ENCODE measurements at places on chromosomes 5 and 9.

GRCh38 chr5:98111686-98112085 is 661.8 kb upstream of the RGMB start:
- DNase-seq: no peak

- no peak for DNase-seq
Measured at GRCh38 chr9:117887383-117887782, 183.2 kb downstream of the TLR4 start.

DNA sequence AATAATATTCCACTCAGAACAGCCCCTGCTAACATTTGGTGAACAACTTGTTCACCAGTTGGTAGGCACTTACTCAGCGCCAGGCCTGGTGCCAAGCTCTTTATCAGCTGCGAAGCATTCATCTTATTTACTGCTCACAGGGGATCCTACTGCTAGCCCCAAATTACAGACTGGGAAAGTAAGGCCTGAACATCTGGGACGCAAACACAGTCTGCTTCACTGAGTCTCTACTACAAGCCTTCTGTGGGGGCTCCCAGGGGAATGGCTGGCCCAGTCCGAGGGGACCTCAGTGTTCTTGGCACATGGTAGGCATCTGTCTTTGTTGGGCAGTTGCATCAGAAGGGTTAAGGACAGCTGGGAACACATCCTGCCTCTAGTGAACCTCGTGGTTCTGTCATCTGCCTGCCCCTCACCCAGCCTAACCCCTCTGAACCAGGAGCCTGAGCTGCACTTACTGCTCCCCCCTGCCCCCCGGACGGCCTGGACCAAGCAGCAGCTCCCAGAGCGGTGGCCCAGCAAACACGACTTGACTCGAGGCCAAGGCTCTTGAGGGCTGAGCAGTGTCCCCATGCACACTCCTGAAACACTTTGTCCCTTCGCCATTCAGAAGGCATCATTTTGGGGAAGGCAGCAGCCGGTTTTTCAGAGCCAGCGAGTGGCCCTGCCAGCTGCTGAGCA is at the start of gene PHYHD1:
TSS of gene PHYHD1 (plus strand) at position 602 of the 678 bp plus-strand sequence. CDS start 1,342 bp downstream, outside the sequence.
- DNase-seq: no peak

- DNase-seq: no peak
Measured at GRCh38 chr5:33228149-33228548, 212.6 kb upstream of the TARS1 start.

- DNase-seq: no peak
Measured at GRCh38 chr9:132597073-132597775, 14.8 kb downstream of the BARHL1 start.

DNA sequence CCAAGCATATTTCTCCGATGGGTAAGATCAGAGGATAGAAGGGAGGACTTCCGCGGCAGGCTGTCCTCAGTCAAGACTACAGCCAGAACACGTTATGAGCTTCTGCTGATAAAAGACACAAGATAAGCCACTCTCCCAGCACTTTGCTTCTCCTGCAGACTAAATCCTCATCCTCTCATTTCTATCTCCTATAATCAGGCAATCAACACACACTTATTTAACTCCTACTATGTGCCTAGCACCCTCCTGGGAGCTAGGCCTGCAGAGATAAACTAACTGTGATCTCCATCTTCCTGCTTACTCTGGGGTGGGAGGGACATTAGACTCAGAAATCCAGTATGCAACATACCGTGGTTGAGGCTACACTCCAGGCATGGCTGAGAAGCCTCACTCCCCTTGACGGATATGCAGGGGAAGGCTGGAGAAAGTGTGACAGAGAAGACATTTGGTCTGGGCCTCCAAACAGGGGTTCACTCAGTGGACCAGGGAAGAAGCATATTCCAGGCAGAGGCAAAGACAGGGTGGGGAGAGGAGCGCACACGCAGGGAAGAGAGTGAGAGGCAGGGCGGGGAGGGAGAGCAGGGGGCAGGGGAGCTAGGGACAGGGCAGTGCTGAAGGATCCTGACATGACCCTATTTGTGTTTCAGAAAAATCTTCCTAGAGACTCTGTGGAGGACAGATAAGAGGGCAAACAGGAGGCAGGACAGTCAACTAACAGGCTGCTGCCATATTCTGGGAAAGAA is 274.1 kb downstream of the DENND1A start:
- DNase-seq: no peak

GRCh38 chr5:169339869-169340268 is 38.9 kb upstream of the SLIT3 start:
- no peak for DNase-seq

GRCh38 chr9:38685535-38685934 is 34.4 kb downstream of the FAM240B start:
- no peak for DNase-seq

DNA sequence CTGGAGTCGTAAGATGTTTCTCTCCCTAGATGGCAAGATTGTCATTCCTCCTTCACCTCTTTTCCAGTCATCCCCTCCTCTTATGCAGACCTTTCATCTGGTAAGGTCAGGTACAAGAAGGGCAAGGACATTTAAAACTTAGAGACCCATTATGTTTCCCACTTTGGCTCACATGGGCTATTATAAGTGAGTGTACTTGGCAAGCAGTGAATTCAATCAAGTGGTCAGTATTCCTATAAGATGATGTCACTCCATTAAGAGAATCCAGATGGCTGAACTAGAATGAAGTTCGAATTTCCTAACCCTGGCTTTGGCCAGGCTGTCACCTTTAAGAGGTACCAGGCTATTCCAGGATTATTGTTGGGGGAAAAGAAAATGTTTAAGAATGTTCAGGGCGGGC is 32.2 kb downstream of the ZNF131 start:
- DNase-seq: no peak

DNA sequence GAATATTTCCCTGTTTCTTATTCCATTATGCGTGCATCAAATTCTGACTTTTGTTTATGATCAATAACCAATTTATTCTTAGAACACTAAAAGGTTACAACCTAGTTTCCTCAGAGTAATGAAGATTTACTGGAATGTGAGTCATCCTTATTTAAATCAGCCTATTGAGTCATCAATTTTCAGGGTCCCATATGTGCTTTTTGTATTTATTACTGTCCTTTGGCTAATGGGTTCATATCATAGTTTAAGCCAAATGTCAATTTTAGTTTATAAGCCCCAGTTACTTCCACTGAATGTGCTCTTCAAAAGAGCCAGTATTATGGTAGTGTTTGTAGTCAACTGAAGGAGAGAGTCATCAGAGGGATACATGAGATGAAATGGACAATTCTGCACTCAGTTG is 359.2 kb downstream of the PRR16 start:
- no peak for DNase-seq

DNA sequence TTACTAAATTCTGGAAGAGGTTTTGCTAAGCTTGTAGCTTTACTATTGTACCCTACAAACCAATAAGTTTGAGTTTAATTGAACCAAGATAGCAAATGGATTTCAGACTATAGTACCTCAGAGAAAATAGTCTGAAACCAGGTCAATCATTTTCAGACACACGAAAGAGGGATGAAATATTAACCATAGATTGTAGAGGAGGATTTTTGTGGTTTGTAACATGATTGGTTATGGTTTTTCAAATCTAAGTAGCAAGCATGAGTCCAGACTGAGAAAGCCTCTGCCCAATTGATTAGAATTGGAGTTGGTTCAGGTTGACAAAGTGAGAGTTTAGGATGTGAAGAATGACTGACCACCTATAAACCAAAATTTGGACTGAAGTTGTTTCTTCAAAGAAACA is 562.7 kb upstream of the DMAC1 start:
- DNase-seq: no peak
